Right lung (tissue), 10 donors: ENCODE measurements at places on chromosomes 2 and 18. TPM values are rescaled to one million over a fixed set of nuclear protein-coding genes. Genes with fewer than 3 reads are reported as not detected.
A peak's percentile ranks its signal among the peaks of the same experiment; 100 is the strongest.

DNA sequence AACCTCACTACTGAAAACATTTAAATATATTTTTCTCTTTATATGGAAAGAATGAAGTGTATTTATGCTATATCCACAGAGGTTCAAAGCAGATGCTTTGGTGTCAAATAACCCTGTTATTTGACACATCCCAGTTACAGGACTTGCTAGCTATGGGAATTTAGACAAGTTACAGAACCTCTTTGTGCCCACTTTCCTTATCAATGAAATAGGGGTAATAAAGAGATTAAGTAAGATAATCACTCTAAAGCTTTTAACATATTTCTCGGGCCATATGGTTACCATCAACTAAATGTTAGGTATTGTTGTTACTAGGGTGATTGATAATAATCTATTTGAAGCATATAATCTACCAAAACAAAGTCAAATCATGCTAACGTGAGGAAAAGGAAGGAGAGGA is 1660.6 kb upstream of the NXPH2 start:
- DNase-seq = no peak

MOGAT1 gene
- polyA plus RNA-seq = not detected

DNA sequence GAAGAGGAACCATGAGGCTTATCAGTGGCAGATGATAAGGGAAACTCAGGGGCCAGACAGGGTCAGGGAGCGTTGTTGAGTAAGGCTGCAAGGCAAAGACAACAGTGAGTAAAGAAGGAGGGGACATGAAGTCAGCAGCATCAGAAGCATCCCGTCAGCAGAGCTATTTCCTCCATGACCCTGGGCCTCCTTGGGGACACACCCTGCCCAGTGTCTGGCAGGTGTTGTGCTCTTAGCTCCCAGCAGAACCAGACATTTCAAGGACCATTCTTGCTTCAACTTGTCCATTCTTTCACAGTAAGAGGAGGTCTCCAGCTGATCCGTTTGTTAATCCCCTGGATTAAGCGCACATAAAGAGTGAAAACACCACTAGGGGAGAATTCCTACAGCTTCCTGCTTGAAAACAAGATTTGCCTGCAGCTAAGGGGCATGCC is 88.7 kb upstream of the MEIS1 start:
- DNase-seq = no peak

DNA sequence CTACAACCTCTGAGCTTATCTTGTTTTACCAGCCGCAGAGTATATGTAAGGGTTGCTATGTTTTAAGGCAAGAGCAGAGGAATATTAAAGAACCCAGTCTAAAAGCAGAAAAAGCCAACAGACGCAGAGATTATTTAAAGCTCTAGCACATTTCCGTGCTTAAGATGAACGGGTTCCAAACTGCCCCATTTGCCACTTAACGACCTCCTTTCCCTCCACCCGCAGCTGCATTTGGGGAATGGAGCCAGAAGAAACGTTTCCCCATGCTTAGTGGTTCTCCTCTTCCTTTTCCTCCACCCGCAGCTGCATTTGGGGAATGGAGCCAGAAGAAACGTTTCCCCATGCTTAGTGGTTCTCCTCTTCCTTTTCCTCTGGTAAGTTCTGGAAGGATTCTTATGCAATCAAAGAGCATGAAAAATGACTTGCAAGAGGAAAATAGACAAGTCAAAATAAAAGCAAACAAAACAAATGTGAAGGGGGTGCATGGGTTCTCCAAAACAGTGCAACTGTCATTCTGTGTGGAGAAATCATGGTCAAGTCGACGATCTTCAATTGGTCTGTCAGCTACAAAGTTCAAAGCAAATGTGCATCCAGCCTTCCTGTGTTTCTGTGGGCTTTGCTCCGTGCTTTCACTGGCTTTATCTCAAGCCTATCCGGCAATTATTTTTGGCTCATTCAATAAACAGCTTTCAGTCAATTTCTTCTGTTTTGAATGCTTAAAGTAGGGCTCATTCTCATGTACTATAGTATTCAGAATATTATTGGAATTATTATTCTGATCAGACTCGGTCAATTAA is 57.8 kb downstream of the DIPK1C start:
- DNase-seq = peak; percentile 17
